ENCODE measurements at places on chromosomes 7 and 10. TPM values are rescaled to one million over a fixed set of nuclear protein-coding genes. Genes with fewer than 3 reads are reported as not detected.

DNA sequence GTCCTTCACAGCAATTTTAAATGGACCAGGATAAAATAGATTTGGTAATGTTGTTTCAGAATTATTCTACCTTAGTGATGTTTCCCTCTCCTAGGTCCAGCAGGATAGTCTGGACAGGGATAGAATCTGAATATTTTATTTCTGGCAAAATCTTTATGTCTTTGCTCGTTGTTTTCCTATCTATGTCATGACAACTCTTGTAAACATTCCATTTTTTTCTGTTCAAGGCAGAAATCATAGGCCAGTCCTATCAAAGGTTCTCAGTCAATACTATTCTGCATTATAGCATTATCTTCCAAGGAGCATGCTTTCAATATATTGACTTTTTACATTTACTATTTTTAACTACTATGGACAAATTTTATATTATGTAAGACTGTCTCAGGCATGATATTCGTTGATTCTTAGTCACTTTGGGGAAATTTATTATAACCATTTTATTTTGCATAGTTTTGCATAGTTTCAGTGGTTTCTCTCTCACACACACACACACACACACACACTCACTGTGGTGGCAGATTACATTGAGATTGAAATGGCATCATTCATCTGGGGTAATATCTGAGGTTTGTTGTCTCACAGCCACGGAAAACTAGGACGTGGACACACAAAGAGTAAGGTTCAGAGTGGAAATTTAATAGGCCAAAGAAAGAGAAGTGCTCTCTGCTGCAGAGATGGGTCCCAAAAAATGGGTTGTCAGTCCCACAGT lies 17.2 kb downstream of the TAS2R60 start:
- DNase-seq: no peak

GRCh38 chr7:95686109-95686508 lies 86.2 kb upstream of the DYNC1I1 start:
- no peak for DNase-seq

DNA sequence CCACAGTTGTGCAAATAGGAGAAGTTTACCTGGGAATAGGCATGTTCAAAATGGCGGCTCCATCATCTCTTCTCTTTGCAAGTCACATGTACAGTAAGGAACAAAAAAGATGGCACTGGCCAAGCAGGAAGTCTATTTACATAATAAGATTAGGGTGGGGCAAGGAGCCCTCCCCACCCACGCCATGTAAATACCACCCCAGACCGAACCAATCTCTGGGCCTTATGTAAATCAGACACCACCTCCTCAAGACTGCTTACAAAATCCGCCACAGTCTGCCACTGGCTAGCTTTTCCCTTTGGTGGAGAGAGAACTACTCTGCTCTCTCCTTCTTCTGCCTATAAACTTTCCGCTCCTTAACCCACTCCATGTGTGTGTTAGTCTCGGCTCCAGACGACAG lies 1496.3 kb downstream of the REEP3 start:
- no peak for DNase-seq

DNA sequence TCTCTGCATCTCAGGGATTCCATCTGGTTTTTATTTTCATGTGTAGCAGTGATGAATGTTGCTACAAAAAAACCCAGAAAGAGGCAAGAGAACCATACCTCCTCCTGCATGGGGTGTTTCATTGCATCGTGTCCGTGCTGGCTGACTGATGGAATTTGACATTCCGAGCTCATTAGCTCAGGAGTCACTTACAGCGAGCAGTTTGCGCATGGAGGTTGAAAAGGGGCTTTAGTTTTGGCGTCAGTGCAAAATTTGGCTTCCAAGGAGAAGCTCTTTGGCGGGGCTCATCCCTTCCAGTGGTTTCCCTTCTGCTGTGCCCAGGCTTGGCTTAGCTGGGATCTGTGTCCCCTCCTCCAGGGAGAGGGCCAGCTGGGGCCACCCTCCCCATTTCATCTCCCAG lies 25.8 kb downstream of the EMX2 start:
- DNase-seq: no peak

DNA sequence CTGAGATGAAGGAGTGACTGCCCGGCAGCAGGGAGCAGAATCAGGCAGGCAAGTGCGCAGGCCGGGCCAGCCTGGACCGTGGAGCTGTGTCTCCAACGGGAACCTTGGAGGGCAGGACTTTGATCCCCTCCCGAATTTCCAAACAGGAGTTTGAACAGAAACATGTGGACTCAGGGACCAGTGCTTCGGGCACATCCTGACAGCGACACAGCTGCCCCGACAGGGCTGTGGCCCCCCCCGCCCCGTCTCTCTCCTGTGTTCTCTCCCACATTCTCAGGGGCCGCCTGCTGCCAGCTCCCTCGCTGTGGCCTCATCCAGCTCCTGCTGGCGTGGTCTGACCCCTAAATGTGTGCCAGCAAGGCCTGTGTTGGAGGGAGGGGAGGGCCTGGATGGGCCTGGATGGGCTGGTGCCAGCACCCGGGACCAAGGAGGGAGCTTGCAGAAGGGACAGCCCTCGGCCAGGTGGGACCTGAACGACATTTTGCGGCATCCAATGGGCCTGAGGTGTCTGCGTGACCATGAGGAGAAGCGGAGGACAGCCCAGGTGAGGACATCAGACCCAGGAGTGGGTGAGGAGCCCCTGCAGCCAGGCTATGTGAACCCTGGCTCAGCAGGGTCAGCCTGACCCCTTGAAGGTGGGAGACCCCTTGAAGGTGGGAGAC lies 222.9 kb downstream of the DNAJB6 start:
- no peak for DNase-seq

Gene ZNF716
- not detected for total RNA-seq
